Activated CD4-positive, alpha-beta T cell treated with anti-CD3 and anti-CD28 coated beads, Interleukin-2, Interleukin-4, amounts not matched to agents 100 ng/mL and 50 ng/mL, durations not matched to agents 16 hours and 8 hours (primary cell): ENCODE measurements at places on chromosomes 5 and 9.

DNA sequence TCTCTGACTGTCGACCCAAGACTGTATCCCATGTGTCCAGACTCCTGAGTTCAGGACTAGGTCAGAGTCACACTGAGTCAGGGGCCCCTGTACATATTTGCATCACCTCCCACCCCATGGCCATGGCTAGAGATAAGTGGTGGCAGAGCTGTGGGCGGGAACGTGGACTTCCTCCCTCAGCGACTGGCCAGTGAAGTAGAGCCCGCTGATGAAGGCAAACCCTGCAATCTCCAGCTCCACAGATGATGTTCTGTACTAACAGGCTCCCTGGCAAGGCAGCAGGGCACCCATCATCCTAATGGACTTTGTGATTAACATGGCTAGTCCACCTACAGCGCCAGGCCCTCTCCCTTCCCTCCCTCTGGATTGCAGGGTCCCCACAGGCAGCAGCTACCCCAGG, 110.5 kb upstream of the LRRTM2 start:
- DNase-seq, result no peak

- no peak for DNase-seq
Measured at GRCh38 chr5:158023266-158023665, 164.3 kb upstream of the CLINT1 start.

GRCh38 chr5:42531611-42532010, 108.4 kb downstream of the GHR start:
- no peak for DNase-seq

DNA sequence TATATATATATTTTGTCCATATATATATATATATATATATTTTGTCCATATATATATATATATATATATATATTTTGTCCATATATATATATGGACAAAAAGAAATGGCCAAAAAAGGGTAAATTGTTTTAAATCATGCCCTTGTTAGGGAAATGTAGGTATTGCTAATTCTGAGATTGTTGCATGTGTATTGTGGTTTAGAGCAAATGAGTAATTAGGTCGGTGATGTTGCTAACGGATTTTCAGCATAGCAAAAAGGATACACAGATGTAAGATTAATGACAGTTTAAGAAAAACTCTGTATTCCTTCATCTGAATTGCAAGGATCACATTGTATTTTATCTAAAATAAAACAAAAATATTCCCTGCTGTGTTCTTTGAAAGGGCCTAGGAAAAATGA, 40.2 kb downstream of the OSTF1 start:
- peak; percentile 79 for DNase-seq

DNA sequence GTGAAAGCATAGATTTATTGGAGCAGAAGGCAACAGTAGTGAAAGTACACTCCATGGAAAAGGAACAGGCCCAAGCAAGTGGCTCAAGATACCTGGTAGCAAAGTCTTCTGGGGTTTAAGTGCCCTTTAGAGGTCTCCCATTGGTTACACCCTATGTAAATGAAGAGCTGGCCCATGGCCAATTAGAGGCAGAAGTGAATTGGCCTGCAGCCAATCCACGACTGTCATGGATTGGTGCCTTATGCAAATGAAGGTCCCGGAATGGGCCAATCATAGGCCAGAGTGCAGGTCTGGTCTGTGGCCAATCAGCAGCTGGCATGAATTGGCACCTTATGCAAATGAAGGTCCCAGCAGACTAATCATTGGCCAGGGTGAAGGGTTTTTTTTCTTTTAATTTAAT, 64.2 kb upstream of the PCSK5 start:
- DNase-seq, result no peak

DNA sequence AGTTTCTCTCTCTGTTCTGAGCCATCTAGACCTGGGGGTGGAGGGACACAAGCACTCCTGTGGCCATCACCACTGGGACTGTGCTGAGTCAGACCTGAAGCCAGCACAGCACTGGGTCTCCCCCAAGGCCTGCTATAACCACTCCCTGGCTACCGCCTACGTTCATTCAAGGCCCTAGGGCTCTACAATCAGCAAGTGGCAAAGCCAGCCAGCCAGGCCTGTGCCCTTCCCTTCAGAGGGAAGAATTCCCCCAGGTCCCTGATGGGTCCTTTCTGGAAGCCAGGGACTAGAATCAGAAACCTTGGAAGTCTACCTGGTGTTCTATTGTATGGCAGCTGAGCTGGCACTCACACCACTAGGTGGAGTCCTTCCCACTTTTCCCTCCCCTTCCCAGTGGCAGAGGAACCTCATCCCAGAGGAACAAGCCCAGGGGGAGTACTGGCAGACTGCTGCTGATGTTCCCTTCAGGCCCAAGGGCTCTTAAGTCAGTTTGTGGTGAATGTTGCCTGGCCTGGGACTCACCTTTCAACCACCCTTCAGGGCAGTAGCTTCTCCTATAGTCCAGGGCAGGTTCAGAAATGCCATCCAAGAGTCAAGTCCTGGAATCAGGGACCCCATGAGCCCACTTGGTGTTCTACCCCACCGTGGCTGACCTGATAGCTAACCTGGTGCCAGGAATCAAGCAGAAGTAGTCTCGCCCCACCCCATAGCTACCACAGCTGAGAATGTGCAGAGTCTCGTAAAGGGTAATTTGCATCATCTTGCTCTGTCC, 20.0 kb downstream of the JMY start:
- DNase-seq, result no peak

DNA sequence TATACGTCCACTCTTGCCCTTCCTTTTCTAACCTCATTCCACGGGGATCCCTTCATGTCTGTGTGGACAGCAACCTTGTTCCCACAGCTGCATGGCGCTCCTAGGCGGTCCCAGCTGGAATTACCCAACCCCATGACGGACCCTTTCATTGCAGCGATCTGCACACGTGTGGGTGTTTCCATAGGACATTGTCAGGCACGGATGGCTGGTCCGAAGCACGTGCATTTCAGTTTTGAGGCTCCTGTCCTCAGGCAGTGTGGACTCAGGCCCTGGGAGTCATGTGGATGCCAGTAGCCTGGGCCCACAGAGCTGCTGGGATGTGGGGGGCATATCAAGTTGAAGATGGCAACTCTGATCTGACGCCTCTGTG, 15.0 kb downstream of the CARD19 start:
- DNase-seq, result no peak

DNA sequence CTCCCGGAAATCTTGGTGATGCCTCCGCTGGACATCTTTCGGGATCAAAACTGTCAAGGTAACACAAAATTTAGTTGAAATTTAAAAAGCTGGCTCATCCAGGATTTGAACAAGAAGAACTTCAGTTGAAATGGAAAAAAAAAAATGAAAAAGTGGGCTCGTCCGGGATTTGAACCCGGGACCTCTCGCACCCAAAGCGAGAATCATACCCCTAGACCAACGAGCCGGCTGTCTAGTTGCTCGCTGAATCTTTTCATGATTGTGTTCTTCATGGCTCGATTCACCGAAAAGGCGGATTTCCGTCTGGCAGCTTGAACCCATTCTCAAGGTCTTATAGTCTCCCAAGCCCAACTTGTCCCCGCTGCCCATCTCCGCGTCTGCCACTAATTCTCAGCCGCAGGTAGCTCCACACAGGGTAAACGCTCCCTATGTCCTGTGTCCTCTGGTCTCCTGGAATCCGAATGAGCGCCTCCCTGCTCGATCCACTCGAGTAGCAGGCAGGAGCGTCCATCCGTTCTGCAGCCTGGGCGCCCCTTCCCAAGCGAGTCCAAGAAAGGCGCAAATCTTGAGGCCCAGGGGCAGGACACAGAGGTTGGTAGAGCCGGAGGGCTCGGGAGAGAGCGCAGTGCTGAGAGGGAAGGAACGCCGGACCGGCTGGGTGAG, 16.2 kb downstream of the TRIM7 start:
- DNase-seq, result peak; percentile 87

GRCh38 chr5:170440771-170441392, 51.7 kb upstream of the KCNMB1 start:
- DNase-seq, result no peak

DNA sequence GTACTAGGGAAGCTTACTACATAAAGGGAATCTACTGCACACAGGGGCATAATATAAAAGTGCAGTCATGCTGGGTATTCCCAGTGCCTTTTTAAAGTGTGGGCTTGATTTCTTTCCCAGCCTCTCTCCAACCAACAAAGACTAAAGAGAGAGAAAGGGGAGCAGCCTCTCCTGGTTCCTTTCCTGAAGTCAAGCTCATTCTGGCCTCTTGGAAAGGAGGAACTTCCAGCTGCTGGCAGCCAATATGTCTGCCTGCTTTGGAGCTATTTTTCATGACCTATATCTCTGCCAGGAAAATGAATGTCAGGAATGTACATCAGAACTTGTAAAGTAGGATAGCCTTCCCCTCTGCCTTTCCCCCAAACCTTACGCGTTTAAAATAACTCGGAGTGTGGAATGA, 57.1 kb downstream of the RAB3C start:
- DNase-seq, result no peak

DNA sequence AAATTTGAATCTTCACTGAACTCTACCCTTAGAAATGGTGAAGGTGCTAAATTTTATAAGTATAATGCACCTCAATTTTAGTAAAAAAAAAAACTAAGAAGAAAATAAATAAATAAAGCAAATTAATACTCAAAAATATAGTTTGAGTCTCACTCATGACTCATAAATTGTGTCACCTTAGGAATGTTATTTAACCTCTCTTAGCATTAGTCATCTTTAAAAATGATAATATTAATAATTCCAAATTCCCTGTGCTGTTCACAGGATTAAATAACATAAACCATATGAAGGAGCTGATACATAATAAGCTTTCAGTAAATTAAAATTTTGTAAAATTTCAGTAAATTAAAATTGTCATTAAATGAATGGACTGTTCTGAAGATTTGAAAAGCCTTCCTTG, 339.8 kb upstream of the RGMB start:
- DNase-seq, result no peak

- DNase-seq, result peak; percentile 39
Measured at GRCh38 chr9:124658165-124659017, 112.7 kb downstream of the NR6A1 start.

- DNase-seq, result no peak
Measured at GRCh38 chr9:88481933-88482332, 53.0 kb upstream of the NXNL2 start.

DNA sequence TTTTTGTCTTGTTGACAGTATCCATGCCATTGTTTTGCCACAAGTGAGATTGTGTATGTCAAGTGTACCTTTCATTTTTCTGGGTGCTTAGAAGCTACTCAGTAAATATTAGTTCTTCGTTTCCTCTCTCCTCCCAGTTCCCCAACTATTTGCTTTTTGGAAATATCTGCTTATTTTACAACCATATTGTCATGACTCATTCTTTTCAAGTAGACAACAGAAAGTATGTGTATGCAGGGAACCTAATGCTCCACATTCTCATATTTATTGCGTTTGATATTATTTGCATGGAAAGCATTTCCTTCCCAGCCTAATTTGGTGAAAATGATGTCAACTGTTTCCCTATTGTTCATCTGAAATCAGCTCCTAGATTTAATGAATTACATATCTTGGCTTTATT, 483.7 kb upstream of the RIOK2 start:
- DNase-seq, result no peak

DNA sequence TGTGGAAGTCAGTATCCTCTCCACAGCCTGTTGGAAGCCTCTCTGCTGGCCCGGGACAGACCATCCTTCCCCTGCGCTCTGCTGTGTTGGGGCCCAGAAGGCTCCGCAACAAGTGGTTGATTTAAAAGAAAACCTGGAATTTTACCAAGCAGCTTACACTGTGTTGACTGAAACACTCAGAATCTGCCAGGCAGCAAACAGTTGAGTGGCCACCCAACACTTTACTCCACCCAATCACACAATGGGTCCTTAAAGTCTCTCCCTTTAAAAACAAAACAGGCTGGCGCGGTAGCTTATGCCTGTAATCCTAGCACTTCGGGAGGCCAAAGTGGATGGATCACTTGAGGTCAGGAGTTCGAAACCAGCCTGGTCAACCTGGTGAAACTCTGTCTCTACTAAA, 28.0 kb upstream of the DMRT3 start:
- no peak for DNase-seq

GRCh38 chr5:60365001-60365400, 335.0 kb downstream of the DEPDC1B start:
- no peak for DNase-seq

GRCh38 chr5:135776457-135776856, 58.0 kb upstream of the SLC25A48 start:
- no peak for DNase-seq

- DNase-seq, result no peak
Measured at GRCh38 chr9:109037946-109038715, 24.8 kb upstream of the CTNNAL1 start.

GRCh38 chr9:121684381-121685145, 33.1 kb downstream of the DAB2IP start:
- DNase-seq, result no peak

DNA sequence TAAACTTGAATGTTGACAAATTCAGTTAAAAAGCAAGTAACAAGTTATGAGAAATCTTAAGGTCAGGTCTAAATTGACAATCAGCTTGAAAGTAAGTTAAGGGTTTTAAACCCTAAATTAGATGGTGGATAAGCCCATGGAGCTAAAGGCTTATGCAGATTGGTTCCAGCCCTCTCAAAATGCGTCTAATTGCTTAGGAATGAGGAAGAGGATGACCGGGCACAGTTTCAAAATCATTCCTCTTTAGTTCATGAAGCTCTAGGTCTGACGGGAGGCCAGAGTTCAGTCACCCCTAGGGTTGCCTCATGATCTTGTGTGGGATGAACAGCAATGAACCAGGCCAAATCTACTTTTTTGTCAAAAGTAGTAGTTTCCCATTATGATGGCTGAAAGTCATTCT, 75.4 kb downstream of the SLC38A9 start:
- no peak for DNase-seq

DNA sequence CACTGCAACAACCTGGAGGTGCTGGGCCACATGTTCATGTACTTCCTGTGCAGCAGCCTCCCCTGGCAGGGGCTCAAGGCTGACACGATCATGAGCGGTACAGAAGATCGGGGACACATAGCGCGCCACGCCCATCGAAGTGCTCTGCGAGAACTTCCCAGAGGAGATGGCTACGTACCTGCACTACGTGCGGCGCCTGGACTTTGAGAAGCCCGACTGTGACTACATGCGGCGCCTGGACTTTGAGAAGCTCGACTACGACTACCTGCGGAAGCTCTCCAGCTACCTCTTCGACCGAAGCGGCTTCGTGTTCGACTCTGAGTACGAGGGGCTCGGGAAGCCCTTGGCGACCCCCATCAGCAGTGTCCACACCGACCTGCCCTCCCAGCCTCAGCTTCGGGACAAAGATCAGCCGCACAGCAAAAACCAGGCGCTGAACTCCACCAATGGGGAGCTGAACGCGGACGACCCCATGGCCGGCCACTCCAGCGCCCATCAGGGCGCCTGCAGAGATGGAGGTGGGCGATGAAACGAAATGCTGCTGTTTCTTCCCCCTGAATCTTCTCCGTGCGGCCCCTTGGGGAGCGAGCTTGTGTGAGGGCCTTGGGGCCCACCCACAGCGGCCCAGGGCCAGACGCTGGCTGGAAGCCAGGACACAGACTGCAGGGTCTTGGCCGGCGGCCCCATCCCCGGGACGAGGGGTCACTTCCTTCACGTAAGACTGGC, 56.5 kb downstream of the JAK2 start:
- no peak for DNase-seq

GRCh38 chr9:133057006-133057405, 4.8 kb upstream of the CEL start:
- DNase-seq, result peak; percentile 23

GRCh38 chr5:17004441-17005106, 68.5 kb upstream of the MYO10 start:
- DNase-seq, result no peak

GRCh38 chr9:100355561-100355960, 2.8 kb upstream of the TEX10 start:
- no peak for DNase-seq

GRCh38 chr5:153081385-153081784, 409.1 kb upstream of the GRIA1 start:
- no peak for DNase-seq
